ENCODE measurements at places on chromosomes 4 and X.
A peak's percentile ranks its signal among the peaks of the same experiment; 100 is the strongest.

- no peak for DNase-seq
Observed at GRCh38 chr4:122617597-122618593, 3.0 kb downstream of the IL21 start.

- DNase-seq: no peak
Observed at GRCh38 chr4:175823015-175823742, 11.1 kb upstream of the GPM6A start.

DNA sequence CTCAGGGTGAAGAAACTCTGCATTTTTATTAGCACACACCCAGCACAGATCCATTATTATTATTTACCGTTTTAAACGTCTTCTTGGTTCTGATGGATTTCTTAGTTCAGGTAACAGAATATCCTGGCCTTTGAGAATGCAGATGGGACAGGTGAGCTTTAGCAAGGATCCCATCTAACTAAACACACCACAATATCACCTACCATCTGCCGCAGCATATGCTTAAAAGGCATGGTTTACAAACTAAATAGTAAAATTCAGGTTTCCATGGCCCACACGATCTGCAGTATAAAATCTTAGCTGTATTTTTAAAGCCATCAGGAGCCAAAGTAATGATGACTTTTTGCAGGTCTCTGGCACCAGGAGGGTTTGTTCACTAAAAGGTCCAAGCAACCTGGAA lies 31.7 kb upstream of the GATB start:
- DNase-seq: no peak

GRCh38 chr4:127304356-127304755 lies 328.4 kb upstream of the INTU start:
- no peak for DNase-seq

- peak; percentile 21 for DNase-seq
Observed at GRCh38 chrX:48474127-48474526, 1.9 kb upstream of the FTSJ1 start.

- no peak for DNase-seq
Observed at GRCh38 chrX:87338510-87338909, 179.1 kb upstream of the KLHL4 start.

GRCh38 chrX:39975101-39975925 lies 122.4 kb downstream of the BCOR start:
- DNase-seq: no peak

DNA sequence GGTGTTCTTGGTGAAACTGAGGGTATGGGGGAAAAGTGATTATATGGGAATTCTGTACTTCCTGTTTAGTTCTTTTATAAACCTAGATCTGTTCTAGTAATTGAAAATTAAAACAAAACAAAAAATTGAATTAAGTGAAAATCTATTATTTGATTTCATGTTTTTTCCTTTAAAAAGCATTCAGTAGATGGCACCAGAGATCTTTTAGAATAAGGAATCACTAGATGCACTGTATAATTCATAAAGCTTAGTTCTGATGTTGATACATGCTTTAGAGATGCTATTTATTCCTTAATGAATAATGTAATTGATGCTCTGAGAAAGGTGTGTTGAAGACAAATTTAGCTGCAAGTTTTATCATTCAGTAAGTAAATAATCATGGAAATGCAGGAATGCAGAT lies 87.3 kb downstream of the LCORL start:
- no peak for DNase-seq

DNA sequence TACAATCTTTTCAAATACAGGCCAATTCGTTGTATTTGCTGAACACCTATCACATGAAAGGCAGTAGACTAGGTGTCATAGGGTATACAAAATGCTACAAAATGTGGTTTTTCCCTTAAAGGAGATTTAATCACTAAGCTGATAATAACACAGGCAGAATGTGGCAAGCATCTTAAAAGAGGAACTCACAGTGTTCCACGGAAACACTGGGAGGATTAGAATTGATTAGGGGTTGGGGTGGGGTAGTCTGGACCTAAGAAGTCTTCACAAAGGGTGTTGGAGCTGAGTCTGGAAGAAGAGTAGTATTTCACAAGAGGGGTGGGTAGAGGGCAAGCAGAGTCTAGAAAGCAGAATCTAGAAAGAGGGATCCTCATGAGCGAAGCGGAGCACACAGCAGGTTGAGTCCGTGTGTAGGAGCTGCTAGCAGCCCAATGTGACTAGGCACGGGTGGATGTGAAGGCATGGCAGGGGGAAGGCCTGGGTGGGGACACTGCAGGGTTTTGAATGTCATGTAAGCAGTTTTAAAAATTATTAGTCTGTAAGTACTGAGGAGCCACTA lies 123.6 kb downstream of the MGST2 start:
- DNase-seq: no peak
